ENCODE measurements at places on chromosomes 4 and X. TPM values are rescaled to one million over a fixed set of nuclear protein-coding genes. Genes with fewer than 3 reads are reported as not detected.

The SHROOM4 gene
- total RNA-seq = not detected

The BEX5 gene
- total RNA-seq = not detected

The ZAR1 gene
- not detected for total RNA-seq

The SYNPO2 gene
- total RNA-seq = 1.3 TPM

The TMSB15C gene
- total RNA-seq = 0.16 TPM

The SCRG1 gene
- total RNA-seq = not detected

The TAF1 gene
- total RNA-seq = 16.0 TPM

The HELT gene
- not detected for total RNA-seq

The ACE2 gene
- not detected for total RNA-seq

The RASSF6 gene
- total RNA-seq = 1.1 TPM

The CFP gene
- 0.31 TPM for total RNA-seq

The ZNF157 gene
- not detected for total RNA-seq

The RAB33A gene
- total RNA-seq = 0.20 TPM

The ACSL4 gene
- 25.7 TPM for total RNA-seq

The HERC6 gene
- 3.0 TPM for total RNA-seq

The MND1 gene
- total RNA-seq = 13.3 TPM

The PCDH7 gene
- total RNA-seq = 0.11 TPM

The BGN gene
- not detected for total RNA-seq

The CXCL9 gene
- not detected for total RNA-seq

The DOCK11 gene
- 7.1 TPM for total RNA-seq

The GATB gene
- total RNA-seq = 9.6 TPM

The RP2 gene
- 12.4 TPM for total RNA-seq

The NPY2R gene
- total RNA-seq = not detected

The FHDC1 gene
- 0.71 TPM for total RNA-seq

The DDIT4L gene
- total RNA-seq = 0.27 TPM

The ZNF81 gene
- total RNA-seq = 5.5 TPM

The ZDHHC15 gene
- total RNA-seq = not detected

The SGCB gene
- total RNA-seq = 18.2 TPM

The CLIC2 gene
- total RNA-seq = not detected

The CORIN gene
- not detected for total RNA-seq

The H2BW2 gene
- total RNA-seq = not detected

Measured in A549 treated with GW870086 at 1 μM for 4 hours (cell line).